NCI-H1930 (cell line): ENCODE measurements at places on chromosomes 5 and 9.

DNA sequence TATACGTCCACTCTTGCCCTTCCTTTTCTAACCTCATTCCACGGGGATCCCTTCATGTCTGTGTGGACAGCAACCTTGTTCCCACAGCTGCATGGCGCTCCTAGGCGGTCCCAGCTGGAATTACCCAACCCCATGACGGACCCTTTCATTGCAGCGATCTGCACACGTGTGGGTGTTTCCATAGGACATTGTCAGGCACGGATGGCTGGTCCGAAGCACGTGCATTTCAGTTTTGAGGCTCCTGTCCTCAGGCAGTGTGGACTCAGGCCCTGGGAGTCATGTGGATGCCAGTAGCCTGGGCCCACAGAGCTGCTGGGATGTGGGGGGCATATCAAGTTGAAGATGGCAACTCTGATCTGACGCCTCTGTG is 15.0 kb downstream of the CARD19 start:
- no peak for DNase-seq

DNA sequence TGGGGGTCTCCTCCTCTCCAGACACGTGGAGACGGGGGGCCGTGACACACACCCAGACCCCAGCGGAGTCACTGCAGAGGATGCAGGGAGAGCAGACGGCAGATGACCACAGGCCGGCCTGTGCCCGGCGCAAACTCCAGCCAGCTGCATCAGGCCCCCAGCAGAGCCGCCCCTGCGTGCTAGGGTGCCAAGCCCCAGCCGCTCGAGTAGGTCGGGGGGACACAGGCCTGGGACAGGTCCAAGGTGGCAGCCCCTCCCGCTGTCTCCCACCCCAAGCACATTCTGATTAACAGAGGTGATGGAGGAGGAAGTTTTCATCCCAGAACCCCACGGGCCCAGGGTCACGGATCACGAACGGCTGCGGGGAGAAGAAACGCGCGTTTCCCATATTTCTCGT is 14.4 kb downstream of the NACC2 start:
- no peak for DNase-seq

DNA sequence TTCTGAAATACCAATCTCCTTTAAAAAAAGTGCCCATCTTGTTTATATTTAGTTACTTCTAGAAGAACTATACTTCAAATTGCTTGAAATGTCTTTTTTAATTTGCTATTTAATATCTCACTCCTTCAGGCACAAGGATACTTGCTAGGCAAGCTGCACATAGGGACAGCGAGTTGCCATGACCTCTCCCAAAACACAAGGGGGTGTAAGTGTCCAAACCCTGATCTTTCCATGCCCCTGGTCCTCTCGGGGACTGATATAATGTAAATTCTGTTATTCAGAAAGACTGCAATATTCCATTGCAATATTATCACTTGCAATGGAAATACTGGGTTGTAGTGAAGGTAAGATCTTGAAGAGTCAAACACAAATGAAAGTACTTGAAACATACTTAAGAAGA is 480.4 kb downstream of the CETN3 start:
- DNase-seq = no peak

DNA sequence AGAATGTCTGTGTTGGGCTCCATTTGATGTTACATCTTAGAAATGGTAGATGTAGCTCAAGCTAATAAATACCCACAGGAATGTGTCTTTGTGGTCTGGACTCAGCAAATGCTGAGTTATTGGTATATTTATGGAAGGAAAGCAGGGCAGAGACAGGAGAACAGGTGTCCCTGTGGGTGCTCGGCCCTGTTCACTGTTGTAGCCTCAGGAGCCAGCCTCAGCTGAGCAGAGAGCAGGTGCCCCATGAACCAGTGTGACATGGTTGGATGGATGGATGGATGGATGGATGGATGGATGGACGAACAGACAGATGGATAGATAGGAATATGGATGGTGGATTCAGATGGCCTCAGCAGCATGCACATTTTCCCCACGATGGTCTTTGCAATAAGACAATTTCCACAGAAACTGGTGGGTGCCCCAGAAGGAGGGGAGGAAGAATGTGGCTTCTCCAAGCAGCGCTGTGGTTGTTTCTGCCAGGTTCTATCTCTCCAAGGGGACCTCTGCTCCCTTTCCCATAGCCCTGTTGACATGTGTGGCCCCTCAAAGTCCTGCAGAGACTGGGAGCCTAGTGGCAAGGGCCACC is 8.2 kb upstream of the IRF1 start:
- no peak for DNase-seq

- DNase-seq = no peak
Observed at GRCh38 chr5:58056546-58056945, 403.3 kb downstream of the PLK2 start.

DNA sequence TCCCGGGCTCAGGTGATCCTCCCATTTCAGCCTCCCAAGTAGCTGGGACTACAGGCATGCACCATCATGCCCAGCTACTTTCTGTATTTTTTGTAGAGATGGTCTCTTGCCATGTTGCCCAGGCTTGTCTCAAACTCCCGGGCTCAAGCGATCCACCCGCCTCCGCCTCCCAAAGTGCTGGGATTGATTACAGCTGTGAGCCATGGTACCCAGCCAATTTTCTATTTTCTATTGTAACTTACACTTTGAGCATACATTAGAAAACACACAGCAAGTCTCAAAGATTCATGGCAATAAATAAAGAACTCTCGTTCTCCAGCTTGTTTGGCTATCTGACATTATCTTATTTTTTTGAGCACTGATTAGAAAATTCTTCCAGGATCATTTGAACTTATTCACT is 228.7 kb downstream of the ADAMTS6 start:
- DNase-seq = no peak

GRCh38 chr9:137326445-137327065 is 24.5 kb upstream of the NRARP start:
- no peak for DNase-seq

DNA sequence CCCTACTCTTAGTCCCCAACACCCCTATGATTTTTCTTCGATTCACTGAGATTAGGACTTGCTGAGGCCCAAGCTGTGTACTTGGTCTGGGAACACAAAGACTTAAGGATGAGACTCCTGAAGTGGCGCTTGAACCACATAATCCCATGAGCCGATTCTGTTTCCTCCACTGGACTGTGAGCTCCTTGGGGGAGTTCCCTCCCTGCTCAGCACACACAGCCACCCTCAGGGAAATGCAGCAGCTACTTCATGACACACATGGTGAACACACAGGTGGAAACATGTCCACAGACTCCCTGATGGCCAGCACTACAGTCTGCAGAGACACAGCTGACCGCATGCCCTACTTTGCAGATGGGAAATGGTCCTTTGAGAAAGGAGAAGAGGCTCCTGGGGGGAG is 101.1 kb downstream of the C5orf15 start:
- no peak for DNase-seq

DNA sequence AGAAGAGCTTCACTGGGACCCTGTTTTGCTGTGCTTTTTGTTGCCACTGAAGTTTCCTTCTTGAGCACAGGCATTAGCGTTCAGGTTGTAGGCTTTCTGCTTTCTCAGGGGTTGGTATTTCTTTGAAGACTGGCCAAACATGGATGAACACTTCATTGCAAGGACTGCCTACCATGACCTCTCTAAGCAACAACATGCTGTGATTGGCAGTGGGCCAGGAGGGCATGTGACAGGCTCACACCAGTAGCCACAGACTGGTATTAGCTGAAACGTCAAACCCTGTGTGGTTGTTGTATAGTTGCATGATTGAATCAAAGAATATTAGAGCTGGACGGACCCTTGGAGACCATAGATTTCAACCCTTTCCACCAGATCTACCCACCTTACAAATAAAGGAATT is 20.0 kb upstream of the MLANA start:
- DNase-seq = no peak

DNA sequence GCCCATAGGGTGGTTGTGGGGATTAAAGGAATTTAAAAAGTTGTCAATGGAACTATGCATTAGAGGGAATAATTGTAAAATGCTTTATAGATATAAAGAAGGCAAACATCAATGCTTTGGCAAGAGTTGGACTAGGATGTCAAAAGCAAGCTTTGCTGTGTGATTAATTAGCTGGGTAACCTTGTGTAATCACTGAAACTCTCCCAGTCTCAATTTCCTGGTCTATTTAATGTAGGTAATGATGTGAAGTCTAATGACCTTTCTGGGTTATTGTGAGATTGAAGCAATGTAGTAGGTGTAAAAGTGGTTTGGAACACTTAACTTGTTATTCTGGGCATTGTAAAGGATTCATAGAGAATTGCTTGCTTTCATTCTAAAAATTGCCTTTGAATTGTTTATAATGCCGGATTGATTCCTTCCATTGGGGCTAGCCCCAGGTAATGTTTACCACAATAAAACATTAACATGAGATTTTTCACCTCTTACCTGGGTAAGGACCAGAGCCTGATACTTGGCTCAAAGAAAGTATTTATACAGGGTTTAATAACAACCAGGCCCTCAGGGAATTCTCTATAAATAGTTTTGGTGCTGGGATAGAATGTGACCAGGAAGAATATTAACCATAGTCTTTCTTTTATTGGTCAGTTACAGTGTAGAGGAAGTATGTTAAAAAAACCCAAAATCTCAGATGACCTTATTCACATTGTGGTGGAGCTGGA is 30.0 kb upstream of the CLINT1 start:
- no peak for DNase-seq

- DNase-seq = no peak
Observed at GRCh38 chr5:127068493-127069214, 4.6 kb downstream of the C5orf63 start.

- DNase-seq = no peak
Observed at GRCh38 chr9:109969573-109970237, 189.7 kb downstream of the PALM2AKAP2 start.

- no peak for DNase-seq
Observed at GRCh38 chr9:130116346-130116745, 55.9 kb upstream of the NCS1 start.

DNA sequence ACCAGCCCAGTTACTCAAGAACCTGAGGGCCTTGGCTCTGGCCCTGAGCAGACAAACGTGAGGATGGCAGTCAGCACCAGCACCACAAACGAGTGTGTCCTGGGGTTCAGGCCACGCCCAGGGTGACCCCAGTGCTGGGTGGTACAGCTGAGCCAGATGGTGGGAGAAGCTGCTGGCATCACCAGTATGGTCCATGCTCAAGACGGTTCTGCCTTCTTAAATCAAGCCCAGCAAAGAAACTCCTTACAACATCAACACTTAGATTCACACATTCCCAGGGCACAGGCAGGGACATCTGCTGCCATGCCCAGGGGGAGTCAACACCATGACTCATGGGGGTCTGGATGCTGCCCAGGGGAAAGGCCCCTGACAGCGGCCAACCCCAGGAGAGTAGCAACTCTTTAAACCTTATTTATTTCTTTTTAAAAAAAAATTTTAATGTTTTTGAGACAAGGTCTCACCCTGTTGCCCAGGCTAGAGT is 31.3 kb downstream of the IPPK start:
- no peak for DNase-seq

GRCh38 chr9:112755016-112755427 is 4.5 kb downstream of the SNX30 start:
- DNase-seq = no peak

GRCh38 chr9:137674307-137674975 is 55.6 kb downstream of the EHMT1 start:
- DNase-seq = no peak

- peak; percentile 12 for DNase-seq
Observed at GRCh38 chr5:39191216-39191615, 28.1 kb downstream of the FYB1 start.

DNA sequence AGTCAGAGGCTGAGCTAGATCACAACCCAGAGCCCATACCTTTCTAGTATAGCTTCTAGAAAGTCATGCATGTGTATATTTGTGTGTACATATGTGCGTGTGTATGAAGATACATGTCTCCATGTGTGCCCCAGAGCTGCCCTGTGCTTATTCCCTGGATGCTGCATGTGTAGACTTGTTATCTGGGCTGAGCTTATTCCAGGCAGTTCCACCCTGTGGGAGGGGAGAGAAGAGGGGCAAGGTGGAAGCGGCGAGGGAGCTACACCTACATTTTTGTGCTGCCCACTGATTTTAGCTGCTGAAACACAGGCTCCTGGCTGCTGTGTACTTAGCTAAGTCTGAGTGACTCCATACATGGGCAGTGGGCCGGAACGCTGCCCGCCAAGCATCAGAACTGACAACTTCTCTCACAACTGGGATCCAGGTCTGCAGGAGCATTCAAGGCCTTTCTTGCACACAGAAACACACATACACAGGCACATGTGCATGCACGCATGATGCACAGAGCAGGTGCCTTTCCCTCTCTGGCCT is 38.0 kb upstream of the XPA start:
- DNase-seq = no peak

GRCh38 chr5:125367702-125368101 is 621.3 kb upstream of the ZNF608 start:
- DNase-seq = no peak

- DNase-seq = no peak
Observed at GRCh38 chr5:140329739-140330481, 16.5 kb downstream of the HBEGF start.

- DNase-seq = no peak
Observed at GRCh38 chr5:163401271-163401670, 36.1 kb upstream of the CCNG1 start.

- DNase-seq = no peak
Observed at GRCh38 chr9:25613709-25614108, 64.5 kb downstream of the TUSC1 start.

- no peak for DNase-seq
Observed at GRCh38 chr9:105975886-105976645, 281.7 kb downstream of the TMEM38B start.

DNA sequence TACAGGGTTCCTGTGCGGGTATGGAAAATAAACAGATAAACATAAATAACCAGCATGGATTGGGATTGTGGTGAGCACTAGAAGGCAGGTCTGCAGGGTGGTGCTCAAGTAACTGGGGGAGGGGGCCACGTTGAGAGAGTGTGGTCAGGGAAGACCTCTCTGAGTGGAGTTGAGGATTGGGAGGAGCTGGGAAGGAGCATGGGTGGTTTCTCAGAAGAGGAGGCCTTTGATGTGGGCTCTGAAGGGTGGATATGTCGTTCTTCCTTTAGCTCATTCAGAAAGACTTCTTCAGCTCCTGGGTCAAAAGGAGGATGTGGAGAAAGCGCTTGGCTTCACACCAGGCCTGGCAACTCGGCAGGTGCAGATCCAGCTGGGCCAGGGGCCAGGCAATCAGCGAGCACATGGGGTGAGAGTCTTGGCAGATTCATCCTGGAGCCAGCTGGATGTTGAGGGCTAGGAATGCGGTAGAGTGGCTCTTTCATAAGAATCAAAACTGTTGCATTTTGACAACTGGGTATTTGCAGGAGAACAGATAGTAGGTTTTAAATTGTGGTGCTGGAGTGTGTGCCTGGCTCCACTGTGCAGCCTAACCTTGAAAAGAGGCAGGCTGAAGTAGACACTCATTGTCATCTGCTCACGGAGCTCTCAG is 71.7 kb downstream of the PCSK5 start:
- no peak for DNase-seq

- no peak for DNase-seq
Observed at GRCh38 chr9:69433968-69434367, 109.0 kb downstream of the ENTREP1 start.

DNA sequence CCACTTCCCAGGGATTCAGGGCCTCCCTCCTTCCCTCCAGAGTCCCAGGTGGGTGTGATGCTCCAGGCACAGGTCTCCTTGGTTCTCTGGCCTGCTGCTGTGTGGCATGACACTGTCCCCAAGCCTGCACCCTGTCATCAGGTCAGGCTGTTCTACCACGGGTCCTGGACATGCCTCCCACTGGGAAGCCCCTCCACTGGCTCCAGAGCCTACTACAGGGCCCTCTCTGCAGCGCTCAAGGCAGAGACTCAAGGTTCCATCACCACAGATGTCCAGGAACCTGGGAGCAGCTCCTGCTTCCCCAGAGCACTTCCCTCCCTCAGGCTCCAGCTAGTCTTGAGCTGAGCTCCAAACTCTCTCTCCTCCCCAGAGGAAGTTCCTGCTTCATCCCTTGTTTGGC is 237.3 kb downstream of the PBX3 start:
- no peak for DNase-seq

- DNase-seq = no peak
Observed at GRCh38 chr9:135037521-135038250, 49.8 kb upstream of the OLFM1 start.
